ENCODE measurements at places on chromosomes 3 and 15. TPM values are rescaled to one million over a fixed set of nuclear protein-coding genes. Genes with fewer than 3 reads are reported as not detected.

The OCA2 gene
- total RNA-seq = not detected

The NDN gene
- total RNA-seq = 49.8 TPM

The TPRA1 gene
- total RNA-seq = 29.3 TPM

The GOLGA6B gene
- total RNA-seq = not detected

The OTOL1 gene
- total RNA-seq = not detected

The REC114 gene
- total RNA-seq = not detected

The TUSC7 gene
- total RNA-seq = not detected

The ZBBX gene
- total RNA-seq = not detected

The ZNF80 gene
- total RNA-seq = not detected

The ELL3 gene
- 37.4 TPM for total RNA-seq

DNA sequence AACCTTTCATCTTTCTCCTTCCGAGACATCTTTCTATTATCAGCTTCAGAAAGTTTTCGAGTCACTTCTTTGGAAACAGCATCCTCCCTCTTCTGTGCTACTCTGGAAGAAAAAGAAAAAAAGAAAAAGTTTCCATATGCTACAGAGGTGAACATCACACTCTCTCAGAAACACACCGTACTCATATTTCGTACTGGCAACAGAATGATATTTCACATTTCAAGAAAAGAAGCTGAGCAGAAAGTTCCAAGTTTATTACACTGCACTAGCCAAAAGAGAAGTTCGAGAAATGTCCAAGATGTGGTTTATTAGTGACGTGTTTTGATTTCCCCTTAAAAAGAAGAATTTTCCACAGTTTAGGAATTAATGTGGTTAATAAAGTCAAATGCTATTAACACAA lies 6.0 kb downstream of the SSR3 start:
- DNase-seq = no peak

DNA sequence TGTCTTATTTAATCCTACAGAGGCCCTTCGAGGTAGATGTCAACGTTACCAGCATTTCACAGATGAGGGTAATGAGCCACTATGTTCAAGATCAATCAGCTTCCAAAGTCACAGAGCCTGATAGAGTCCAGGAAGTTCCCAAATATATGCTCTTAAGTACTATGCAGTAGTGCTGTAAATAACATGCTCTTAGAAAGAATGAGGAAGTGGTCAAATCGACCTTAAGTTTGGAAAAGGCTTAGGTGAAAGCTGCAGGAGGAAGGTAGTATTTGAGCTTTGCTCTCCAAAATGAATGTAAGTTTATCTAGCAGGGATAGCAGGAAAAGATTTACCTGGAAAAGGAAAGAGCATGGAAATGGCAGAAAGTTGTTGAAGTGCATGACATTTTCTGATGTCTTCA lies 234.0 kb downstream of the RBMS3 start:
- no peak for DNase-seq

GRCh38 chr3:195224156-195224979 lies 46.6 kb downstream of the XXYLT1 start:
- no peak for DNase-seq

DNA sequence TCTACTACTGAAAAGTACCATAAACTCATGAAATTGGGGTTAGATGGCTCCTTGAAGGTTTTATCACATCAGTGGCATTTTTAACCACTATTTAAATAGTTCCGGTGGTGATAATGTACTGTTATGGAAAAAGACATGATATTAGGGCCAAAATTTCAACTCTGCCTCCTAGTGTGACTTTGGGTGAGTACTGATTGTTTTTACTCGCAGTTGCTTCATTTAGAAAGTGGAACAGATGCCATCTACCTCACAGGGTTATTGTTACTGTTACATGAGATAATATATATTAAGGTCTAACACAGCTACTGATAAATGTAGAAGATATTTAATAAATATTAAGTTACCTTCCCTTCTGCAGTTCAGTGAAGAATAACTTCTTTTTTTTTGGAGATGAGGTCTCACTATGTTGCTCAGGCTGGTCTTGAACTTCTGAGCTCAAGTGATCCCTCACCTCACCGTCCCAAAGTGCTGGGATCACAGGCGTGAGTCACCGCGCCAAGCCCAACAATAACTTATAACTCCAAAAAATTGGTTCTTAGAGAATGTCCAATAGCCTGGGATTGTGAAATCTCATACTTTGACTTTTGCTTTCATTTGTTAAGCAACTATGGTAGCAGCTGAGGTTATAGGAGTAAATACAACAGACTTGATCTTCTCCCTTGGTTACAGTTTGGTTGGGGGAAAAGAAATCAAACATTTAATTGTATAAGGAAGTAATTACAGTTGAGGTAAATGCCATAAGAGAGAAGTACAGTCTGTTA lies 48.3 kb downstream of the MEF2A start:
- DNase-seq = no peak

- DNase-seq = no peak
Measured at GRCh38 chr15:71804226-71804625, 6.1 kb upstream of the NR2E3 start.

GRCh38 chr3:157786618-157787017 lies 283.4 kb upstream of the VEPH1 start:
- no peak for DNase-seq

- no peak for DNase-seq
Measured at GRCh38 chr15:55108448-55108847, 88.3 kb downstream of the RSL24D1 start.

DNA sequence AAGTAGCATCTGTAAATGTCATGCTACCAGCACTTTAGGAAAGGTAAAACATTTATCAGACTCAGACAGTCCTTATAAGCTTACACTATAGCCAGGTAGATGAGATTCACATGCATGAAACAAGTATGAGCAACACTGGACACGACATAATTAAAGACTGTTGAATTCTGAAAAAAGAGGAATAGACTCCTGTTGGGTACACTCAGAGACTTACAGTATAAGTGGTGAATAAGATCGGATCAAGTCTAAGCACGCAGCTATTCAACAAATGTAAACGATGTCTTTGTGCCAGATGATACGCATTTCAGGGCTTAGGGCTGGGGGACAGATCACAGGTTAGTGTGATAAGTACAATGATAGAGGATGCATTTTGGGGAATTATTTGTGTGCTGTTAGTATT lies 43.2 kb upstream of the SPPL2A start:
- no peak for DNase-seq

GRCh38 chr3:149307435-149307783 lies 26.0 kb downstream of the TM4SF18 start:
- DNase-seq = no peak

DNA sequence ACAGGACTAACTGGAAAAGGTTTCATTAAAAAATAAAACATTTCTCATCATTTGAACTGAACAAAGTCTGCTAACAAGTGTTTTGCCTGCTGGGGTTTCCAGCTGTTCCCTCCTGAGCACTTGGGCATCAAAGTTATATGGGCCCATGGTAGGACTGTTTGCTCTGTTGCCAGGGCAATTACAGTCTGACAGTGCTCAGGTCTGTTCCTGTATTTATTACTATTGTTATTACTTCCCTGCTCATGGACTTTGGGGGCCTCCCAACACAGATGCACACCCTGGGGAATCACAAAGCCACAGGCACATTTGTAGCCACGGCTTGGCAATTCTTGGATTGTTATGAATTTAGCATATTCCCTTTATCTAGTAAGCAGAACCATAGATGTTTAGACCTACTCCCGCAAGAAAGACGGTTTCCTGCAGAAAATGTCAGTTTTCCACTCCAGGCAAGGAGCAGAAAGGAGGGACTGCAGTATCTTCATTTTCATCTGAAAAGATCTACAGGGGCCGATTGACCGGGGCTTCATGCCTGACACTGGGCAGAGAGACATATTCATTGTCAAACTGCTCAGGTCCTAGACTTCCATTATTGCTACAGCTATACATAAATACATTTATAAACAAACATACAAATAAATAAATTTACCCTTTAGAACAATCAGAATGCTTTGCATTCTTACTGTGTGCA lies 580.2 kb downstream of the AGBL1 start:
- DNase-seq = no peak

All from mucosa of descending colon (tissue), 3 donors.